Natural killer cell treated with Interleukin-12 subunit alpha and Interleukin-12 subunit beta and Interleukin-15 and Interleukin-18, amount 100 ng/mL, for 72 hours (primary cell): ENCODE measurements at places on chromosomes 1 and 21. TPM values are rescaled to one million over a fixed set of nuclear protein-coding genes. Genes with fewer than 3 reads are reported as not detected.
A peak's percentile ranks its signal among the peaks of the same experiment; 100 is the strongest.

Gene PLEKHA6
- total RNA-seq: 0.17 TPM

Gene KPNA6
- 88.9 TPM for total RNA-seq

DNA sequence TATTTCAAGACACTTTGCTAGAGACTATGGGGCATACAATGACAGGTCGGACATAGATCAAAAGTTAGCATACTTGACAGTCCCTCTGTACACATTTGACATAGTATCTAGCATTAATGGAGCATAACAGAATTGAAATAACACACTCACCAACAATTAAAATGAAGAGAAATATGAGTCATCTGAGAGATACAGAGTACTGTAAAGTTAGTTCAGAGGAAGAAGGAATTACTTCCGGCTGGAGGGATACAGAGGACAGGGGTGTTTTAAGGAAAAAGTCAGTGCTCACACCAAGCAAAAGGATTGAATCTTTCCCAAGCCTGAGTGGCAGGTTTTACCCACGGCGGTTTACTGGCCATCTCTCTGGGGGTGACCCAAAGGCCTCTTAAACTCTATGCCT, 2.4 kb downstream of the ZMYND12 start:
- DNase-seq: no peak

DNA sequence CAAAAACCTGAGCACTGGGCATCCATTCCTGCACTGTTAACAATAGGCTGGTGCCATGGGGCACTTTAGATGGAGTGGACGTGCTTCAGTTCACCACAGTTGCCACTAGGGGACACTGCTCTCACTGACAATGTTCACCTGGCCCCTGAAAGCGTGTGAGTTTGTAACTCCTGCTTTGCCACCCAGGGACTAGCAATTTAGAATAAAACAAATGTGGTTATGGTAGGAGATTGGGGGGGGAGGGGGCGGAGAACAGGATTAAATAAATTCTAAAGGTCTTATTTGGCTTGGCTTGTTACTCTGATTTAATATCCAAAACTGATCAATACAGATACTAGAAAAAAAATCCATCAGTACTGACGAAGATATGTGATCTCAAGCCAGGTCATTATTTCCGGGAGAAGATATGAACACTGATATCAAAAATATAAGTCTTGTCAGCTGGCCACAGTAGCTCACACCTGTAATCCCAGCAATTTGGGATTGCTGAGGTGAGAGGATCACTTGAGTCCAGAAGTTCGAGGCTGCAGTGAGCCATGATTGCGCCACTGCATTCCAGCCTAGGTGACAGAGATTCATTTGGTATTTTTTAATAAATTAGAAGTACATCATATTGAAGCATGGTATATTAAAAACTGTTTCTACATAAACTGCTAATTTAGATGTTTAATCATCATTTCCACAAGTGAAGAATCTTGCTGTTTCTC, 23.2 kb downstream of the INTS7 start:
- DNase-seq: peak; percentile 76

- DNase-seq: no peak
Observed at GRCh38 chr21:33024201-33025103, 1.3 kb upstream of the OLIG2 start.

GRCh38 chr21:18387994-18388393, 15.6 kb downstream of the TMPRSS15 start:
- DNase-seq: no peak

DNA sequence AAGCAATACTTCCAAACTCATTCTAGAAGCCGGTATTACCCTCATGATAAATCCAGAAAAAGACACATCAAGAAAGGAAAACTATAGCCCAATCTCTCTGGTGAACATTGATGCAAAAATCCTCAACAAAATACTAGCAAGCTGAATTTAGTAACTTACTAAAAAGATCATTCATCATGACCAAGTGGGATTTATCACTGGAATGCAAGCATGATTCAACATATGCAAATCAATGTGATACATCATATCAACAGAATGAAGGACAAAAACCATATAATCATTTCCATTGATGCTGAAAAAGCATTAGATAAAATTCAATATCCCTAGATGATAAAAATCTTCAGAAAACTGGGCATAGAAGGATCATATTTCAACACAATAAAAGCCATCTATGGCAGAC, 402.9 kb downstream of the TGFB2 start:
- no peak for DNase-seq
